ENCODE measurements at places on chromosomes 4 and X.

- no peak for DNase-seq
- H3K27me3 ChIP-seq: no peaks in the 10 kb centered on the region
- H3K4me1 ChIP-seq: peaks cover 8% of the 10 kb centered on the region
- no peaks in the 10 kb centered on the region for H3K36me3 ChIP-seq
Observed at GRCh38 chrX:72243472-72243871, 4.6 kb upstream of the ERCC6L start.

DNA sequence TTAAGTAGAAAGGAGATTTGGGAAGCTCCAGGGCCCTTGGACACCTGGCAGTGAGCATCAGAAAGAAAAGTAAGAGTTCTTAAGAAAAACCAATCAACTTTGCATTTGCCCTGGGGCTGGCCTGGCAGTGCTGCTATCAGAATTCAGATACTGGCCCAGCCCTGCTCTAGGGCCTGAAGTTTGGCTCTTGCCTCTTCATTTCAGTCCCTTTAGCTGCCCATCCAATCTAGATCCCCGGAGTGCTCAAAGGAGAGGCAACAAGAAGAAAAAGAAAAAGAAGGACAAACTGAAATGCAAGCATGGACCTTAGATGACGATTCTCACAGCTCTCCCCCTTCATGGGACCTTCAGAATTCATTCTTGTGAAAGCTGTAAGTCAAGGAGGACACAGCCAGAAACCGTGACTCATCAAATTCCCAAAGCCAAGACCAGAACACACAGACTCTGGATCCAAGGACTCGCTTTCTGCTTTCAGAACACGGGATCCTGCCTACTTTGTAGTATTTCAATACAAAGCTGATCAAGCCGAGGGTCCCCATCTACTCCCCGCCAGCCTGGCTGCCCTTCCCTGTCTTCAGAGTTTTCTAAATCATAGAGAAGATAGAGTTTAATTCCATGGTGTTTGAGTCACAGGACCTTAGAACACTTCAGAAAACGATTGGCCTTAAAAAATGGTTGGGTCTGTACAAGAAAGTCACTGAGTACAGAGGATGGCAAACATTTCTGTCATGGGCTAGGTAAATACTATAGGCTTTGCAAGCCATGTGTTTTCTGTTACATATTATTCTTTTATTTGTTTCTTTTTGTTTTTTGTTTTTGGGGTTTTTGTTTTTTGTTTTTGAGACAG, 103.7 kb downstream of the RBM47 start:
- peaks cover 4% of the 10 kb centered on the region for H3K36me3 ChIP-seq
- no peak overlapping the region for H3K27ac ChIP-seq
- DNase-seq: no peak
- H3K27me3 ChIP-seq: no peaks in the 10 kb centered on the region
- no peak overlapping the region for H3K4me3 ChIP-seq

DNA sequence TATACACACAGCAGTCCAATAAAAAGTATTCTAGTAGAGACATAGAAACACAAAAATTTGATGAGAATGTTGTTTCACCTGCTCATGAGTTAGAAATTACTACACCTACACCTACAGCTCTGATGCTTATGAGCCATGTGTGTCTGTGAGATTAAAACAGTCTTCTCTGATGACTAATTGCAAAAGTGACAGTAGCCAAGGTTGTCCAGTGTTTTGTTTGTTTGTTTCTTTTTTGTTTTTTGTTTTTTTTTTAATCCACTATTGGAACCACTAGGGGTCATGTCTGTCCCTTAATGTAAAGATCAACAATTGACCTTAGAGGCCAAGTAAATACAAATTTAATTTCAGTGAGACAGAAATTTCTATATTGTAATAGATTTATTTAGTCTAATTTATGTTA, 423.1 kb downstream of the TEX13C start:
- H3K4me3 ChIP-seq: no peak overlapping the region
- DNase-seq: no peak

GRCh38 chr4:1910643-1911042, 39.5 kb downstream of the NSD2 start:
- peak overlapping the region; percentile 52 for H3K27ac ChIP-seq
- DNase-seq: no peak
- no peak overlapping the region for H3K4me3 ChIP-seq
- peaks cover 43% of the 10 kb centered on the region for H3K4me1 ChIP-seq

- H3K36me3 ChIP-seq: no peaks in the 10 kb centered on the region
- no peaks in the 10 kb centered on the region for H3K4me1 ChIP-seq
- H3K27ac ChIP-seq: no peak overlapping the region
- no peak for DNase-seq
- no peak overlapping the region for H3K4me3 ChIP-seq
- H3K27me3 ChIP-seq: no peaks in the 10 kb centered on the region
Observed at GRCh38 chrX:154298312-154298711, 2.7 kb downstream of the TKTL1 start.

DNA sequence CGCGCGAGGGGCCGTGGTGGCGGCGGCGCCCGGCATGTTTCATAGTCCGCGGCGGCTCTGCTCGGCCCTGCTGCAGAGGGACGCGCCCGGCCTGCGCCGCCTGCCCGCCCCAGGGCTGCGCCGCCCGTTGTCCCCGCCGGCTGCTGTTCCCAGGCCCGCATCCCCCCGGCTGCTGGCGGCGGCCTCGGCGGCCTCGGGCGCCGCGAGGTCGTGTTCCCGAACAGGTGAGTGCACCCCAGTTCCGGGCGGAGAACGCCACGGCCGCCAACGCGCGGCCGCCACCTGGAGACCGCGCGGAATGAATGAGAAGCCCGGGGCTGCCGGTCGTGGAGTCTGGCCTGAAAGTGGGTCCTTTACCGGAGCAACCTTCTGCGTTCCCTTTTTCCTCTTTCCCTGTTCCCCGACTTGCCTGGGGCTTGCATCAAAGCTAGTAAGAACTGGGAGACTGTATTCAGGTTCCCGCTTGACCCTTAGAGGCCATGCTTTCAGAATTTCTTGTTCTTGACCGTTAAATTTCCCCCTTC, 429 bp downstream of the NOCT start:
- H3K4me3 ChIP-seq: peak overlapping the region; percentile 89
- H3K36me3 ChIP-seq: peaks cover 23% of the 10 kb centered on the region
- H3K4me1 ChIP-seq: peaks cover 43% of the 10 kb centered on the region
- H3K27me3 ChIP-seq: no peaks in the 10 kb centered on the region
- no peak for DNase-seq

GRCh38 chr4:150582146-150582872, at the start of gene MAB21L2:
Gene MAB21L2 (plus strand): TSS chr4:150582151. CDS start chr4:150583030, 879 bp downstream.
- no peak within 1 kb of the TSS for H3K4me3 ChIP-seq
- no peaks in the 10 kb centered on the region for H3K4me1 ChIP-seq
- H3K36me3 ChIP-seq: peaks cover 46% of the 10 kb centered on the region
- no peaks in the 10 kb centered on the region for H3K27me3 ChIP-seq
- no peak within 1 kb of the TSS for H3K27ac ChIP-seq

DNA sequence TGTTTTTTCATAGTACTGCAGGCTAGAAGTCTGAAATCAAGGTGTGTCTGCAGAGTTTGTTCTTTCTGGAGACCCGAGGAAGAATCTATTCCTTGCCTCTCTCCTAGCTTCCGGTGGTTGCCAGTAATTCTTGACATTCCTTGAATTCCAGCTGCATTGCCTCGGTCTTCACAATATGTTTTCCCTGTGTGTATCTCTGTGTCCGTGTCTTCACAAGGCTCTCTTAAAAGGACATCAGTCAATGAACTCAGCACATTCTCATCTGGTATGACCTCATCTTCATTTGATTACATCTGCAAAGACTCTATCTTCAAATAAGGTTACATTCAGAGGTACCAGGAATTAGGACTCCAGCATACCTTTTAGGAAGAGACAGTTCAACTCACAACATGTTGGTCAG, 163.4 kb downstream of the BANK1 start:
- H3K27ac ChIP-seq: no peak overlapping the region
- no peak for DNase-seq
- no peaks in the 10 kb centered on the region for H3K4me1 ChIP-seq
- H3K36me3 ChIP-seq: no peaks in the 10 kb centered on the region
- H3K4me3 ChIP-seq: no peak overlapping the region

DNA sequence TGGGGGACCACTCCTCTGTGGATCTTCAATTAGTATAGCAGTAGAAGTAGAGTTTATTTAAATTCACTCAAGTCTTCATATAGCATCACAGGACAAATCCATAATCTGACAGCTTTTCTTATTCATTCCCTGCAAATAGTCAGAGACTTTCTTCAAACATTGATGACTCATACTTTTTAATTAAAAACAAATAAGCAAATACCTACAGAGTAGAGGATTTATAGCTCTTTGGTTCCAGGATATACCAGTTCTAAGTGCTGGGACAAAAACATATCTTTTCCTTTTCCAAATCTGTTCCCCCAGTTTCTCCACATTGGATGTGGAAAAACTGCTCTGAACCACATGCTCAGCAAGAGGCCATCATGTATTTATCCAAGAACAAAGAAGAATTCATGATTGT, 24.1 kb downstream of the EMCN start:
- H3K36me3 ChIP-seq: no peaks in the 10 kb centered on the region
- H3K27me3 ChIP-seq: no peaks in the 10 kb centered on the region
- H3K4me1 ChIP-seq: no peaks in the 10 kb centered on the region
- DNase-seq: no peak
- H3K4me3 ChIP-seq: no peak overlapping the region

DNA sequence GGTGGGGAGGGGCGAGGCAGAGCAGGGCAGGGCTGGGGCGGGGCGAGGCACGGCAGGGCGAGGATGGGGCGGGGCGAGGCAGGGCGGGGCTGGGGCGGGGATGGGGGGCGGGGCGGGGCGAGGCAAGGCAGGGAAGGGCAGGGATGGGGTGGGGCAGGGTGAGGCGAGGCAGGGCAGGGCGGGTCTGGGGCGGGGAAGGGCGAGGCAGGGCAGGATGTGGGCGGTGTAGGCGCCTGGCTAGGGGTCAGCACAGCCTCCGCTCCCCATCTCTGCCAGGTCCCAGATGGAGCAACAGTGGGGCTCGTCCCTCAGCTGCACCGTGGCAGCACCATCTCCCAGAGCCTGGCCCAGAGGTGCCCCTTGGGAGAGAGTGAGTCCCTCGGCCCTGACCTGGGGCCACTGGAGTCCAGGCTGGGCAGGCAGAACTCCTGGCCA, 4.2 kb upstream of the SRPK3 start:
- no peaks in the 10 kb centered on the region for H3K4me1 ChIP-seq
- H3K27me3 ChIP-seq: no peaks in the 10 kb centered on the region
- no peak overlapping the region for H3K27ac ChIP-seq
- DNase-seq: no peak
- H3K4me3 ChIP-seq: no peak overlapping the region

- no peaks in the 10 kb centered on the region for H3K36me3 ChIP-seq
- no peak for DNase-seq
- H3K4me3 ChIP-seq: no peak overlapping the region
- peaks cover 8% of the 10 kb centered on the region for H3K4me1 ChIP-seq
- H3K27ac ChIP-seq: no peak overlapping the region
- H3K27me3 ChIP-seq: peaks cover 7% of the 10 kb centered on the region
Observed at GRCh38 chrX:20372533-20372932, 105.8 kb upstream of the RPS6KA3 start.

DNA sequence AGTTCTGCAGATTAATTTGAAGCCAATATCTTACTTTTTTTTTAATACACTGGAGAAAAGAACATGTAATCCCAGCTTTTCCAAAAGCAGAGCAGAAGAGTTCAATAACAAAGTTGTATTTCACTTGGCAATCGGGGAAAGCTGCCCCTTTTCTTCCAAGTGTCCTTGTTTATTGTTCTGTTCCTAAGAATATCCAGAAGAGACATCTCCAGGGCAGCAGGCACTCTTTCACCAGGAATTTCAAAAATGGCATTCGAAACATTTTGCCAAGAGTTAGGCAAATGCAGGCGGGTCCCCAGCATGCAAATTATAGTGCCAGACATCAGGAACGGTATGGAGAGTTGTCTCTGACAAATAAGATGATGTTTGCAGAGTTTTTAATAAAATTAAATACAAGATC, 494.5 kb downstream of the BCOR start:
- H3K27me3 ChIP-seq: peaks cover 5% of the 10 kb centered on the region
- H3K27ac ChIP-seq: no peak overlapping the region
- H3K36me3 ChIP-seq: no peaks in the 10 kb centered on the region

DNA sequence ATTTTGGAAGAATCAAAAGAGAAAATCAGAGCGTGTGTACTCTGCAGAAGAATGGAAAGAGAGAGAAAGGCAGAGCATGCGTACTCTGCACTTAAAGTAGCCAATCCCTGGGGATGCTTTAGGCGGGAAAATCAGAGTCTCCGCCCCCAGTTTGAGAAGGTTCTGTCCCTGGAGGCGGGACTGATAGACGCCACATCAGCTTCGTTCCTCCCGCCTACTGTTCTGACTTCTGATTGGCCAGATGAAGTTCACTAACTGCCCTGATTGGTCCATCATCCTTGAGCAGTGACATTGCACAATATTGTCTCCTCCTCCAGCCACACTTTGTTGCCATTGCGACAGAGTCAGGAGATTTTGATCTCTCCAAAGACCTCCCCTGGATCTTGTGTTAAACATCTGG, 23.8 kb downstream of the SSX1 start:
- no peak for DNase-seq
- H3K27ac ChIP-seq: no peak overlapping the region
- H3K27me3 ChIP-seq: peaks cover 2% of the 10 kb centered on the region
- H3K4me3 ChIP-seq: no peak overlapping the region
- no peaks in the 10 kb centered on the region for H3K4me1 ChIP-seq

DNA sequence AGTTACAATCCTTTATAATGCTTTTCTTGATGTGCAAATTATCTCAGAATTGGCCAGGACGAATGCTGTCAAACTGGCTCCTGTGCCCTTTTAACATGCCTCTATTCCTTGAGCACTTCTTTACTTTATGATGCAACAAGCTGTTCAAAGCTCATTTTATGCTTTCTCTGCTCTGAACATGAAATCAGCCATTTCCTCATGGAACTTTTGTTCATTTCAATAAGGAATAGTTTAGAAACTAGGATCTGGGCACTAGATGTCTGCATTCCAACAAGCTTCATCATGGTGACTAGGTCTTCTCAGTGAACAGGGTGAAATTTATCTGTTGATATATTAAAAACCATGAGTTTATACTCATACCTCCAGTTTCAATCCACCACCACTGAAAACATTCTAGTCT, 87.3 kb upstream of the TEX13A start:
- DNase-seq: no peak
- H3K4me1 ChIP-seq: no peaks in the 10 kb centered on the region
- no peaks in the 10 kb centered on the region for H3K36me3 ChIP-seq

GRCh38 chr4:176052744-176053143, 12.9 kb upstream of the WDR17 start:
- H3K36me3 ChIP-seq: no peaks in the 10 kb centered on the region
- peaks cover 2% of the 10 kb centered on the region for H3K27me3 ChIP-seq
- DNase-seq: no peak
- peaks cover 5% of the 10 kb centered on the region for H3K4me1 ChIP-seq
- no peak overlapping the region for H3K4me3 ChIP-seq

DNA sequence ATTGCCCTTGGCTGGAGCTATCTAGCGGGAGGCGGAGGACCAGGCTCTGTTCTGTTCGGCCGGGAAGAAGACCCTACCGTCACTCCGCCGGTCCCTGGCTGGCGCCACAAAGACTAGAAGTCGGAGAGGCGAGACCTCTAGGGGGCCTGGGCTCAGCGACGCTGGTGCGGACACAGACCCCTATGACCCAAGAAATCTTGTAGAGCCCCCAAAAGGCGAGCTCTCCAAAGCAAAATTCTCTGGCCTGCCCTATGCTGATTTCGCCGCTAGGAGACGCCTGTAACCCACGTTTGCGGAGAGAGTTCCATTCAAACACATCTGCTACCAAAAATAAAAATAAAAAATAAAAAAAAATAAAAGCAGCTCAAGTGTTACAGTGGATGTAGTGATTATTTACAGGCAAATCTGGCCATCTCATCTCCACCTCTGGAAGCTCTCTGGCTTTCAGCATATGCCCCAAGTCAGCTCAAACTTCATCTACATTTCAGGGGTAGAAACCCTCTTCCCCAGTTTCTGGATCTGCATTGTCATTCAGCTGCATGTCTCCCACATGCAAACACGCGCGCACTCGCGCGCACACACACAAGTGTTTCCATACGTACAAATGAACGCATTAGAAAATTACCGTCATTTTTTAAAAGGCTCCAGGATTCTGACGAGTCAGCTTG, 2.4 kb upstream of the PCDH10 start:
- peaks cover 59% of the 10 kb centered on the region for H3K27me3 ChIP-seq
- no peak for DNase-seq
- no peak overlapping the region for H3K4me3 ChIP-seq
- no peak overlapping the region for H3K27ac ChIP-seq
